Left lung (tissue), 14 donors: ENCODE measurements at places on chromosomes 12 and 14. TPM values are rescaled to one million over a fixed set of nuclear protein-coding genes. Genes with fewer than 3 reads are reported as not detected.

FSCB gene
- not detected for polyA plus RNA-seq

TMEM63C gene
- polyA plus RNA-seq, result 1.8 TPM

C14orf39 gene
- polyA plus RNA-seq, result 1.7 TPM

REM2 gene
- polyA plus RNA-seq, result 0.78 TPM

SLC22A17 gene
- 36.5 TPM for polyA plus RNA-seq

DEPDC4 gene
- polyA plus RNA-seq, result 4.7 TPM

GUCY2C gene
- 0.64 TPM for polyA plus RNA-seq

NID2 gene
- polyA plus RNA-seq, result 254 TPM

LRRC43 gene
- 2.6 TPM for polyA plus RNA-seq

LRRC10 gene
- not detected for polyA plus RNA-seq

TMPRSS12 gene
- 0.07 TPM for polyA plus RNA-seq

NOS1 gene
- polyA plus RNA-seq, result 0.52 TPM
